T-cell (primary cell): ENCODE measurements at places on chromosomes 13 and 19.

DNA sequence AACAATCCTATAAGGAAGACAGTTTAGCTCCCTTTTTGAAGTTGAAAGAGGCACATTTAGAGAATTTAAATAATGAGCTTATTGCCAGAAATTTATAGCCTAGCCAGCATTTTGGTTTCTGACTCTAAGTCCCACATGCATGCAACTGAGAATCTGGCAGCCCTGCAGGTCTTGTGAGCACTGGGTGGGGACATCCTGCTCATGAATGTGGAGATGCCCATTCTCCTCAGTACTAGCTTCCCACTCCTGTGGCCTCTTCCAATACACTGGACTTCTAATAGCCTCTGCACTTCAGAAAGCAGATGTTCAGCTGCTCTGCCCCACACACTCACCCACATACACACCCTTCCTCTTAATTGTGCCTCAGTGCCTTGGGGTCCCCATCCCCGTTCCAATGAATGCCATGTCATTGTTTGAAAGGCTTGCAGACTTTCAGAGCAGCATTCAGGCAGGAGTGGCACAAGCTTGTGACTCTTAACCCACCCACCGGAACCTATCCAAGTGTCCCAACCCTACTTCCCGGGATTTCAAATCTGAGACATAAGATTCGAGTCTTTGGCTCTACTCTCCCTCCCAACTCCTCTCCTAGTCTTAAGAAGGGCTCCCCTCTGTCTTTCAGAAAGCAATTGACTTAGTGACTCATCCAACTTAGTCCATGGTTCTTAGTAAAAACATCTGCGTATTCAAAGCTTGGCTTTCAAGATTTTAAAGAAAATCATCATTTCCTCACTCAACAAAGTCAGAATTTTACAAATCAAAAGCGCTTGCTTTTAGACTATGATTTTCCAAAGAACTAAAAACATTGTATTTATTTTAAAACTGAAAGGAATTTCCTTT is 80.0 kb upstream of the FREM2 start:
- DNase-seq = no peak

DNA sequence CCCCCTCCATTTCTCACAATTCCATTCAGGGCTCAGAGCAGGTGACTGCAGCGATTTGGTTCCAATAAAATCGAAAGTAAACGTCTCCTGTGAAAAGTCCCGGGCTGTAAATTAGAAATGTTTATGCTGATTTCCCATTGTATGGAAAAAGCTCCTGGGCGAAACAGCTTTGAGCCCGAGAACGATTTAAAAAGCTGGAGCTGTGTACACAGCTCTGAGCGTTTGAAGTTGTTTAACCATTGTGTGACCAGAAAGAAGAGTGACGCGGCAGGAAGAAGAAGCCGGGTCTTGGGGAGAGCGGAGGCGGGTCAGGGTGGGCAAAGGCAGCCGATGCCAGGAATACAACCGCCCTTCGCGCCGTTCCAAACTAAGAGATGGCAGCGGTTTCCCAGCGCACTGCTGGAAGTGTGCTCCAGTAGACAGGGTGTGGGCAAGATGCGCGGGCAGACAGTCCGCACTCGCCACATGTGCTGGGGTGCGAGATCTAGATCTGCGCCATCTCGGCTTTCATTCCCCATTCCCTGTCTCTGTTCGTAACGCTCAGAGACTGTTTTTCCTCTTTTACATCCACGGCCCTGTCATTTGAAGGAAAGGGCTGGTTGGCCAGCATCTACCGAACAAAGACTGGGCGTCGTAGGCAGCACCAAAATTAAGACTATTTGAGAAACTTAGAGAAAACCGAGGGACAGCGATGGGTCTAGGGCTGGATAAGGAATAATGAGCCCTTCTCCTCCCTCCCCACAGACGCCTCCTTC is 960 bp upstream of the GSX1 start:
- DNase-seq = no peak

GRCh38 chr13:44397766-44398223 is 24.2 kb downstream of the SERP2 start:
- no peak for DNase-seq

DNA sequence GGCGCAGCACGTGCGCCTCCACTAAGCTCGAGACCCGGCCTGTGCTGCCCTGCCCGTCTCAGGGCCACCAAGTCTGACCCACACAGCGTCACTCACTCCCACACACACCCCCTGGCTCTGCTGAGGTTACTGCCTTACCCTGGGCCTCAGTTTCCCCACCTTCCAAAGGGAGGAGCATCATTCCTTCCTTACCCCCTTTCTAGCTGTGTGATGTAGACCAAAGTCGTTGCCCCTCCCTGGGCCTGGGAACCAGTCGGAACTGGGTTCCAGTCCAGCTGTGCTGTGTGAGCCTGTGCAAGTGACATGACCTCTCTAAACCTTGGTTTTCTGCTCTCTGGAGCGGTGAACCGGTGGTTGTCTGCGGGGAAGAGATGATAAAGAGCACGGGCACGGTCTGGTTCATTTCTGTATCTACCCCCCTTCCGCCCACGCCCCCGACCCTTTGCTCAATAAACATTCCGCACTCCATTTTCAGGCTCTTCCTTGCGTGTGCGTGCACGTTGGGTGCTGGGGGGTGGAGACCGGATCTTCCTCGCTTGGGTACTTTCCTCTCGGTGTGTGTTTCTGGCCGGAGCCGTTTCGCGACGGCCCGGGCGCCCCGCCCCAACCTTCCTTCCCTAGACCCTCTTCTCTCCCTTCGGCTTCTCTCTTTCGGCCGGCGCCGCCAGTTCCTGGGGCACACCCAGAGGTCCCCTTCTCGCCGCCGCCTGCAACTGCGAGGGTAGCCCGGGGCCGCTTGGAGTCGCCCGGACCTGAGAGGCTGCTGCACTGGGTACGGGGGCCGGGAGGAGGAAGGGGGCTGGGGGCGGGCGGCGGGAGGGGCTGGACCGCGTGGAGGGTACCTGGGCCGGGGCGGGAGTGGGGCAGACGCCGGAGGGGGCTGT is at the start of gene ZNF581:
Gene ZNF581 (plus strand): TSS at position 647 of the 884 bp plus-strand sequence. CDS start 923 bp downstream, outside the sequence.
- DNase-seq = peak; percentile 73

DNA sequence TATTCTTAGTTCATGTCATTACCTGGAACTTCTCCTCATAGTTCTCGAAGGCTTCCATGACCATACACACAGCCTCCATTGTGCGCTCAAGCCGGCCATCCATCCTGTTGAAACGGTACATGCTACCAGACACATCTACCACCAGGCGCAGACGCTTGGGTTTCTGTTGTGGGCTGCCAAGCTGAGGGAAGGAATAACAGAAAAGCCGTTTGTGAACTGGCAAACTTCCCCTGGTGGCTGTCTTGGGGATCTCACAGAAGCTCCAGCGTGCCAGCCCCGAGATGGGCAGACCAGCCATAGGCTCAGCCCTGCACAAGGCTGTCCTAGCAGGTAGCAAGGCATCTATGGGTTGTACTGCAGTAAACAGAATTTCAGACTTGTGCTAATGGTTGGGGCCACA is 130.1 kb downstream of the RGCC start:
- DNase-seq = peak; percentile 9

- no peak for DNase-seq
Measured at GRCh38 chr19:35151273-35152065, 3.1 kb upstream of the FXYD5 start.

GRCh38 chr19:2523630-2524311 is 47.8 kb downstream of the GADD45B start:
- no peak for DNase-seq

GRCh38 chr13:114226088-114226487 is 8.6 kb upstream of the CDC16 start:
- DNase-seq = no peak

DNA sequence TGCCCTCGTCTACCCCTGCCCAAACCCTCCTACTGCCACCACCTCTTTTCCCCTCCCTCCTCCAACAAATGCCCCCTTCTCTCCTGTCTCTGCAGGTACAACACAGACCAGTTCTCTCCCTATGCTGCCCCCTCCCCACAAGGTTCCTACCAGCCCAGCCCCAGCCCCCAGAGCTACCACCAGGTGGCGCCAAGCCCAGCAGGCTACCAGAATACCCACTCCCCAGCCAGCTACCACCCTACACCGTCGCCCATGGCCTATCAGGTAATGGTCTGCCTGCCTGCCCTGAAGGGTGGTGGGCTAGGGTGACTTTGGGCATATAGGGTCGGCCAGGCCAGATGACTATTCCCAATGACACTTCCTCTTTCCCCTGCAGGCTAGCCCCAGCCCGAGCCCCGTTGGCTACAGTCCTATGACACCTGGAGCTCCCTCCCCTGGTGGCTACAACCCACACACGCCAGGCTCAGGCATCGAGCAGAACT is 6.5 kb upstream of the TIMM50 start:
- peak; percentile 76 for DNase-seq

DNA sequence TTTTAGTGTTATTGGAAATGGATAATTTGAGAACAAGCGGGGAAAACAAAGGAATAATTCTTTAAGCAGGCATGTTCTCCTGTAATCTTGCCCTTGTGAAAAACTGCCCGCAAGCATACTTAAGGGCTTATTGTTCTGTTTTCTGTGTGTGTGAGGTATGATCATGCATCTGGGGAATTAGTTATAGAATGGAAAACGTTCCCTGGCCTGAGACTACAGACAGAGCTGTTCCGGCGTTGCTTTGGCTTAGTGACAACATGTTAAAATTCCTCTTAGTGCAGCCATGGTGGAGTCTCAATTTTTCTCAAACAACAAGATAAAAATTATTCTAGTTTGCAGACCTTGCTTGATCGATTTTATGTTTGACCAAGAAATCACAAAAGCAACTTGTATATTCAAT is 560.2 kb upstream of the SPRY2 start:
- no peak for DNase-seq
